ENCODE measurements at places on chromosomes 11 and 22. TPM values are rescaled to one million over a fixed set of nuclear protein-coding genes. Genes with fewer than 3 reads are reported as not detected.

DNA sequence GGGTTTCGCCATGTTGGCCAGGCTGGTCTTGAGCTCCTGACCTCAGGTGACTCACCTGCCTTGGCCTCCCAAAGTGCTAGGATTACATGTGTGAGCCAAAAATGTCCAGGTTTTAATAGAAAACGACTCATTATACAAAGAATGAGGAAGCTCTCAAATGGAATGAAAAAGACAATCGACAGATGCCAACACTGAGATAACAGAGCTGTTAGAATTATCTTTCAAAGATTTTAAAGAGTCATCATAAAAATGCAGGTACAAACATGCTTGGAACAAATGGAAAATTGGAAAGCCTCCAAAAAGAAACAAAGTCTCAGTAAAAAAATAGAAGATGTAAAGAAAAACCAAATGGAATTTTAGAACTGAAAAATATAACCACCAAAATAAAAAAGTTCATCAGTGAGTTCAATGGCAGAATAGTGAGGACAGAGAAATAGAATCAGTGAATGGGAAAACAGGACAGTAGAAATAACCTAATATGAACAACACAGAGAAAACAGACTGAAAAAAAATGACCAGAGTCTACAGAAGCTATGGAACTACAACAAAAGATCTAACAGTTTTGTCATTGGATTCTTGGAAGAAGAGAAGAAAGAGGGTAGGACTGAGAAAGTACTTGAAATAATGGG, 10.9 kb downstream of the GAB2 start:
- DNase-seq, result no peak

The MPEG1 gene
- polyA plus RNA-seq, result 9.0 TPM

The MS4A15 gene
- not detected for polyA plus RNA-seq

The TIMP3 gene
- polyA plus RNA-seq, result 410 TPM

DNA sequence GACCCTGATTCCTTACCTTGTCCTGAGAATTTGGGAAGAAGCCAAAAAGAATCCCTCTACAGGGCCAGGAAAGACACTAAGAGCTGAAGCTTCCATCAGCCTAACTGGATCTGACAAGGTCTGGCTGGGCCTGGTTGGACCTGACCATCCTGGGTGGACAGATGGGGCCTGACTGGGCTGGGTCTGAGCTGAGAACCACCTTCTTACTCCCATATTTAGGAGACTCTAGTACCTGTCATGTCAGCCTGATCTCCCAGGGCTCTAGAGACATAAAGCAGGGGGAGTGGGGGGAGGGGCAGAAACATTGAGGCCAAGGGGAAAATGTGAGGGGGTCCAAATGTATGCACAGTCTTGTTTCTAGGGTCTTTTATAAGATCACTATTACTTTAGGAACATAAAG, 129.9 kb downstream of the BUD13 start:
- no peak for DNase-seq

DNA sequence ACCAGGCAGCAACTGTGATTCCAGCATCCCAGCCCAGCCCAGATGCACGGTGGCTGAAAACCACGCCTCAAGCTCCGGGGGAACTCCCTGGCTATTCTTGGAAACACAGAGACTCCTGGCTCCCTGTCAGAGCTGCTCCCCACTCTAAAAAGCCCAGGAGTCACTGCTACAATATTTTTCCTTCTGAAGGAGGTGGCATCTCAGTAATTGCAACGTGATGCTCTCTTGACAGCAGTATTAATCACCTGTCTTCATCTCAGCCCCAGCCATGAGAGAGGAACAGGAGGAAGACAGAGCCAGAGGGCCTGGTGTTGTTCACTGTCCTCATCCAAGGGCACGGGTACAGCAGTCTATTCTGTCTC, 26.9 kb downstream of the DRD2 start:
- no peak for DNase-seq

- no peak for DNase-seq
These were observed 860.3 kb downstream of the LUZP2 start for GRCh38 chr11:25357133-25357532.

- no peak for DNase-seq
These were observed 31.0 kb downstream of the SIK2 start for GRCh38 chr11:111633248-111633647.

The E2F8 gene
- 8.5 TPM for polyA plus RNA-seq

DNA sequence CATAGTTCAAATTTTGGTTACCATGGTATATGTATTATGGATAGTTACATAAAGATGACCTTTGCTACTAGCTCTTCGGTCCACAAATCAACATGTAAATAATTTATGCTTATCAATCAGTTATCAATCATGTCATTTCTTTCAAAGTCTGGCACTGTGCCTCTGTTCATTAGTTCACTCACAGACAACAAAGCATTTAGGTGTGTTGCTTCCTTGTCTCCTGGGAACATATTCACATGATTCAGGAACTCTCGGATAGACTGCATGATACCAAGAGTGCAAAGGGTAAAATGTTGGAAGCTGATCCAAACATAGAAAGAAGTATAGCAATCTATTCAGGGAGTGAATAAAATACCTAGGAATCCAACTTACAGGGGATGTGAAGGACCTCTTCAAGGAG, 14.3 kb upstream of the ACRV1 start:
- no peak for DNase-seq

The SCGB1A1 gene
- not detected for polyA plus RNA-seq

DNA sequence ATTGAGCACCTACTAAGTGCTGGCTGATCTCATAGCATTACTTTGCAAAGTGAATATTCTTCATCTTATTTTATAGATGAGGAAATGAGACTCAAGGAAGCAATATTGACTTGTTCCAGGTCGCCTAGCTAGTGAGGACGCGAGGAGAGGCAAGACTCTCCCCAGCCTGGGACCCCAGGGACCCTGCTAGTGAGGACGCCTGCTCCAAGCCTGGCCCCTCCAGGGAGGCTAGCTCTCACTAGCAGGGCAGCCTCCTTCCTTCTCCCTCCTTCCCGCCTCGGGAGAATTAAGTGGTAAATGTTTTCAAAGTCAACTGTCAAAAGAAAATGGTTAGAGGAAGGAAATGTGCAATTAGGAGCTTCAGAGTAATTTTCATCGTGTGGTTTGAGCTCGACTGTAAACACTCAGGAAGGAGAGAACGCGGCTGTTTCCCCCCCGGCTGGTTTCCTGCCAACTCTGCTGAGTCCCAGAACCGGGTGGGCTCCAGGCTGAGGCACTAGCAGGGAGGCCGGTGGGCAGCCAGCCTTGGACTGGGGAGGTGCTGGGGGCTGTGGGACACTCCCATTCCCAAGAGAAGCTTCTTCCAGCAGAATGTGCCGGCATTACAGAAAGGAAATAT, 17.9 kb downstream of the MYEOV start:
- no peak for DNase-seq

GRCh38 chr11:843818-844692, 1.4 kb downstream of the TSPAN4 start:
- DNase-seq, result no peak

DNA sequence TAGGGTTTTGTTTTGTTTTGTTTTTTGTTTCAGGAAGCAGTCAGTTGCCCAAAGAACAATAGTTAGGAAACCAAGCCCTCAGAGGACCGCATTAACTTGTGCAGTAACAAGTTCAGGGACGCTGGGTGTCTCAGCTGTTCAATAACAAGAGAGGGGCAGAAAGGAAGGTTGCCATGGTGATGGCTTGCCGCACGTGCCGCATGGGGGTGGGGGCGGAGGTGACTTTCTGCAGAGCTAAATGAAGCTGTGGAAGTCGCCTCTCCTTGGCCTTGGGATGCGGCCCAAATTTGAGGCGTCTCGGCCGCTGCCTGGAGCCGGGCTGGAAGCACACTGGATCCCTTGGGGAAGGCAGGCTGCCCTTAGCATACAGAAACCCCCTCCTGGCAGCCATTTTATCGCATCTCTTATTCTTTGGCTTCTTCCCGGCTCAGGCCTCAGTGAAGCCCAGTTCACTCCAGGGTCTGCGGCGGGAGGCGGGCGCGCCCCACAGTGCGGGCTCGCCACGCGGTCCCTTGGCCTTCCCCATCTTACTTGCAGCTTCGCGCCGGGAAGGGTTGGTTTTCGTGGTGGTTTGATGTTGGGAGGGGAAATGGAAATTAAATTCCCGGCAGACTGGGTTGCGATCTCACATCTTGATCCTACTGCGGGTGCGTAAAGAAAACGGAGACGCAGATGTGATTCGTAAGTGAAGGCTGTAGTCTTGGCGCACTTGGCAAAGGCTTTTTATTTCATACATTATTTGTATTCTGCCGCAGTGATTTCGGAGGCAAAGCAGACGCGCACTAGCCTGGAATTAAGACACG, 94.3 kb downstream of the SLC17A6 start:
- peak; percentile 60 for DNase-seq

The FAM181B gene
- polyA plus RNA-seq, result 2.7 TPM

DNA sequence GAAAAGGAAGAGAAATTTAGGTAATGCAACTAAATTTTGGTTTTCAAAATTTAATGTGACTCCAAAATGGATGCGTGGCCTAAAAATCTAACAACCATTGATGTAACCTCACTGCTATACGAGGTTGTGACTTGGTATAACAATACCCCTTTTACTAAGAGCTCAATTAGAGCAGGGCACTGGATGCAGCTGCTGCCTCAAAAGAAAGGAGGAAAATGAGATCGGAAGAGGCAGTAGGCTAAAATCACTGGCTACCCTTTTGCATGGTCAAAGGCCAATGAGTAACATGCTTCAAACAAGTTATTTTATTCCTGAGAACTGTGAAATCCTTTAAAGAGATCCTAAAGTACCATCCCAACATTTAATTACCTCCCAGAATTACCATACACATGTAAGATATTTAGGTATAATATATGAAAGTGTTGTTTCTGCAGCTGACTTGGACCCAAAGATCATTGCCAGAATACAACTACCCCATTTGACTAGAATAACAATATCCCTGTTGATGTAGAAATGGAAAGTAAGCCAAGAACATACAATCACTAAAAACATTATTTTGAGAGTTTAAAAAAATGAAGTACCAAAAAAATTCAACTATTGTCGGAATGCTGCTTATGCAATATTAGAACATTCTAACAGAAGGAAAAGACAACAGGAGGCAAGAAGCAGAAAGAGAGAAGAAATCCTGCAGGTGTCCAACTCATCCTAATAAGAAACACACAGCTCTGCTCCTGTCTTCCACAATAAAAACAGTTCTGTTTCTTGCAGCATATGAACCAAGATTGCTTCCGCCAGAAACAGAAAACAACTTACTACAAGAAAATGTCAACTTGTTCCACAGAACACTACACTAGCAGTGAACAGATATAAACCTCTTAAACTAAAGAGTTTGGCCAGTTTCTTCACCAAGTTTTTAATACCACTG, 15.0 kb downstream of the SIK3 start:
- no peak for DNase-seq

DNA sequence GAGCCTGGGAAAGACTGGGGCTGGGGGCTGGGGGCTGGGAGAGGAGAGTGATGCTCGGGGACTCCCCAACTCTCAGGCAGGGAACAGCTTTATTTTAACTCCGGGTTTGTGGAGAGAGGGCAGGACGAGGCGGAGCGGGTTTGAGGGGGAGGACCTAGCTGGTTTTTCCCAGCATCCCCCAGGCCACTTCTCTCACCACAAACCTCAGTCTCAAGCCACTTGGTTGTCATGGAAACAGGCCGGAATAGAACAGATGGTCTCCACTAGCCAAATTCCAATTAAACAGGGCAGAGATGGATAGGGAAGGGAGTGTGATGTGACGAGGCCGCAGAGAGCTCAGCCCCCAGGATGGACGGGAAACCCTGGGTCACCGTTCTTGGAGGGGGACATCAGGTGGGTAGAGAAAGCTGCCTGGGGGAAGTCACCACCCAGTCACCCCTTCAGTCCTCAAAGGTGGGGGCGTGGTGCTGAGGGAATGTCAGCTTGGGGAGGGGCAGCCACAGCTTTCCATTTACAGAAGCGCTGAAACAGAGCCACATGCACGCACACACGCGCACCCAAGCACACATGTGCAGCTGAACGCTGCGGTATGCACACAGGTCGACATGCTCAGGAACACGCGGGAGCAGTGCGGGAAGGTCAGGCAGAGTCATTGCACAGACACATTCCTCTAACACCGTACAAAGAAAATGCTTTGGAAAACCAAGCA, 19.2 kb downstream of the NECTIN1 start:
- peak; percentile 86 for DNase-seq

GRCh38 chr11:77167791-77168190, 39.7 kb downstream of the MYO7A start:
- no peak for DNase-seq

- DNase-seq, result no peak
These were observed 624.7 kb downstream of the BUD13 start for GRCh38 chr11:116148056-116148455.

- DNase-seq, result no peak
These were observed 124.5 kb downstream of the COMMD9 start for GRCh38 chr11:36164506-36165250.
